ENCODE measurements at places on chromosomes 6 and 20. TPM values are rescaled to one million over a fixed set of nuclear protein-coding genes. Genes with fewer than 3 reads are reported as not detected.

Gene ECT2L
- not detected for total RNA-seq

Gene DYNLT2
- 7.2 TPM for total RNA-seq

Gene MAS1
- not detected for total RNA-seq

Gene CGA
- total RNA-seq, result not detected

Gene AARS2
- total RNA-seq, result 24.1 TPM
